ENCODE measurements at places on chromosomes 3 and 15.

- no peak for DNase-seq
These were observed 50.1 kb downstream of the TLE3 start for GRCh38 chr15:70047386-70048197.

GRCh38 chr3:75325716-75326115, 338.4 kb upstream of the FRG2C start:
- no peak for DNase-seq

- no peak for DNase-seq
These were observed 198.3 kb upstream of the TGFBR2 start for GRCh38 chr3:30408105-30408557.

- DNase-seq = no peak
These were observed 120.5 kb upstream of the PROK2 start for GRCh38 chr3:71905426-71905825.
